ENCODE measurements at places on chromosomes 2 and 18. TPM values are rescaled to one million over a fixed set of nuclear protein-coding genes. Genes with fewer than 3 reads are reported as not detected.

GRCh38 chr2:45237850-45238542 lies 228.7 kb upstream of the SIX2 start:
- no peak for DNase-seq

DNA sequence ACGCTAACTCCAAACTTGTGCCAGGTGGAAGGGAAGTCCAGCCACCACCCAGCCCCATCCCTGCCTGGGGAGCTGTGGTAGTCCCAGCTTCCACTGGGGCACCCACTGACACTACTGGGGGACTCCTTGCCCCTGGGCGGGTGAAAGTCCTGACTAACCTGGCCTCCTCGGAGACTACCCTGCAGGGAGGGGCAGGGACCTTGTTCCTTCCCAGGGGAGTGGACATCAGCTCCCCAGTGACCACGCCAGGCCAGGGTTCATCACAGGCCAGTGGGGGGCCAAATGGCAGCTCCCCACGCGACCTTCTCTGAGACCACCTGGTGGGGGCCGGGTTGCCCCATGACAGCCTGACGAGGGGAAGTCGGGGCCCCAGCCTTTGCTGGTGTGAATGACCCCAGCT lies 420.0 kb upstream of the SALL3 start:
- no peak for DNase-seq

GRCh38 chr2:212973347-212973746 lies 178.1 kb downstream of the IKZF2 start:
- DNase-seq = no peak

- DNase-seq = no peak
Observed at GRCh38 chr2:25293958-25294562, 47.7 kb downstream of the DNMT3A start.

DNA sequence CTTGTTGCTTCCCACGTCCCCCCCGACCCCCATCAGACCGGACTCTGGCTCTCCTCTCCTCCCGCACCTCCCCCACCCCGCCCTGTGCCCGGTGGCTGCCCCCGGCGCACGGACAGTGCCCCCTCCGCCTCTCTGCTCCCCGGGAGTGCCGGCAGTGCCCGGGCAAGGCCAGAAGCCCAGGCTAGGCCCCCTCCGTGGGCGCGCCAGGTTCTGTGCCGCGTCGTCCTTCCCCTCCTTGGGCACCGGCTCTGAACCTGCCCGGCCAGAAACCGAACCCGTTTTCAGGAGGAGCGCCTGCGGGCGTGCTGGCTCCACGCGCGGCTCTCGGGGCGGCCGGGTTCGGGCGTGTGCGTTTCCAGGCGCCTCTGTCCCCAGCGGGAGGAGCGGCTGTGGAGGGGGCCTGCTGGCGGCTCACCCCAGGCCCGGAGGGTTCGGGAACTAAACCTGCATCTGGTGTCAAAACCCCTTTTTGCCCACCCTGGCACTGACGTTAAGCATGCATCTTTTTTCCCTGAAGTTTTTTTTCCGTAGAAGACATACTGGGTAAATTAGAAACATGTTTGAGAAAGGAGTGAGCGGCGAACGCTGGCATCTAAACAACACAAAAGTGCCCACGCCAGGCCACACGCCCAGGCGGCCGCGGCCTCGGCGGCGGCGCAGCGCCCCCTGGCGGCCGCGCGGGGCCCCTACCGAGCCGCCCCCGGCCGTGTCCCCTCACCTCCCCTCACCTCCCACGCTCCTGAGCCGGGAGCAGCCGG lies 123.9 kb upstream of the SLC1A4 start:
- DNase-seq = peak; percentile 67

DNA sequence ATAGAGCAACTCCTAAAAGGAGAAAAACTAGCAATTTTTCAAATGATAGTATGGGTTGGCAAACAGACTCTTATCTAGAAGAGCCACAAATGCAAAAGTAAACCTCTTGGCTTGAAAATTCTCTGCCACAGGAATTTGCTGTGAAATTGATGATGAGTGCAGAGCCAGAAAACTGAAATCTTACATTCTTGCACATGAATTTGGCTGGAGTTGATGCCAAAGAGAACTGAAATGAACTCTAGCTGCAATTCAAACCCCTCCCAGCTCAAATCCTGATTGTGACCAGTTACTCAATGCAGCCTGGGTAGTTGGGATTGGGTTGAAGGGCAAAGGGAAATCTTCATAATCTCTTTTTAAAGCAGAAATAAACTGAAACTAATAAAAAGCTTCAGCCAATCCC lies 266.6 kb downstream of the PDE11A start:
- DNase-seq = no peak

DNA sequence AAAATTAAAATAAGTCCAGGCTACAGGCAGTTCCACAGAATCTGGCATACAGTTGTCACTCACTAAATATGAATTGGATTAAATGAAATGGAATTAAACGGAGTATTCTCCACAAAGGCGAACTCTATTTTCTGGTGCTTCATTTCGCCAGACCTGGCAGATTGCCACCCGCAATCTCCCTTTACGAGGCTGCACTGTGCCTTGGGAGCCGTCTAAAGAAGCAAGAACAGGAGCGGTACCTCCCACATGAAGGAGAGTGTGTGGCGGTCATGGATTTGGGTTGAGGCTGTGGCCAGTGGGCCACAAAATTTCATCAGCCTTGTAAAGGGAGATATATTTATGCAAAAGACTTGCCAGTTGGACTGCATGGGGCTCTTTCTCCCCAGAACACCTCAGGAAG lies 151.0 kb downstream of the OSR1 start:
- DNase-seq = no peak

GRCh38 chr2:121076498-121076820 lies 208.5 kb downstream of the TFCP2L1 start:
- no peak for DNase-seq

DNA sequence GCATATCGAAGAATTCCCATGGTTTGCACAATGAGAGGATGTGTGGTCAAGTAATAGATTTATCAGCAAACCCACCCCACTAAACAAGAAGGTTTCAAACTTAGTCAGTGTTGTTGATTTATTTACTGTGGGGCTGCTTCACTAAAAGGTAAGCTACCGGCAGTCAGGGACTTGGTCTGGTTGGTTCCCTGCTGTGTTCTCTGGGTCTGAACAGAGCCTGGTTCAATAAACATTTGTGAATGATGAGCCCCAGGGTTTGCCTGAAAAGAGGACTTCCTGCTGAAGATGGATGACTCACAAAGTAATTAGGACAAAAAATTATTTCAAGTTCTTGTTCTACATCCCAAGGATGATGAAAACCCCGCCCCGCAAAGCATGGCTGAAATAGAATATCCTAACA lies 108.3 kb downstream of the SPP2 start:
- no peak for DNase-seq

CNRIP1 gene
- polyA plus RNA-seq = 54.6 TPM

INHBB gene
- 0.12 TPM for polyA plus RNA-seq

MEP1B gene
- 0.38 TPM for polyA plus RNA-seq
